HS-27A (cell line): ENCODE measurements at places on chromosomes 12 and 14.

GRCh38 chr14:94598816-94599655, 13.2 kb upstream of the SERPINA3 start:
- no peak for DNase-seq

- peak; percentile 35 for DNase-seq
These were observed 48.3 kb downstream of the TTLL5 start for GRCh38 chr14:75709207-75709812.

GRCh38 chr14:75568791-75569190, 9.6 kb upstream of the FLVCR2 start:
- no peak for DNase-seq

- DNase-seq = peak; percentile 34
These were observed 13.9 kb upstream of the CLEC4E start for GRCh38 chr12:8554451-8555195.

- DNase-seq = no peak
These were observed 1.1 kb upstream of the HOXC4 start for GRCh38 chr12:54052438-54053002.

GRCh38 chr12:120972870-120973543, 5.3 kb upstream of the HNF1A start:
- DNase-seq = no peak

- no peak for DNase-seq
These were observed 64.2 kb downstream of the DRAM1 start for GRCh38 chr12:101941306-101942249.

GRCh38 chr14:51094282-51094821, 553 bp downstream of the TRIM9 start:
- no peak for DNase-seq

DNA sequence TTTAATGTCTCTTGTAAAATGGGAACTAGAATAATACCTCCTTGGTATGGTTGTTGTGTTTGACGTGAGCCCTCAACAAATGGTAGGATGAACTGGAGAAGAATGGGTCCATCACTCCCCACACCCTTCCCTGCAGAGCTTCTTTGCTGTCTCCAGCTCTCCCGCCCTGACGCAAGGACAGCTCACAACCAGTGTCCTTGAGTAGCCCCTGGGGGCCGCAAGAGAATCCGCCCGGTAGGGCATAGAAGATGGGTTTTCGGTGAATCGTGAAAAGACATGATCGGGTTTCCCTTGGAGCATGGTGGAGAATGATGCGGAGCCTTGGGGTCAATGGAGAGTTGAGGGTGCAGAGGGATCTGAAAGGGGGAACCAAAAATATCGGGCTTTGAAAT, 6.1 kb upstream of the PAX9 start:
- DNase-seq = no peak

DNA sequence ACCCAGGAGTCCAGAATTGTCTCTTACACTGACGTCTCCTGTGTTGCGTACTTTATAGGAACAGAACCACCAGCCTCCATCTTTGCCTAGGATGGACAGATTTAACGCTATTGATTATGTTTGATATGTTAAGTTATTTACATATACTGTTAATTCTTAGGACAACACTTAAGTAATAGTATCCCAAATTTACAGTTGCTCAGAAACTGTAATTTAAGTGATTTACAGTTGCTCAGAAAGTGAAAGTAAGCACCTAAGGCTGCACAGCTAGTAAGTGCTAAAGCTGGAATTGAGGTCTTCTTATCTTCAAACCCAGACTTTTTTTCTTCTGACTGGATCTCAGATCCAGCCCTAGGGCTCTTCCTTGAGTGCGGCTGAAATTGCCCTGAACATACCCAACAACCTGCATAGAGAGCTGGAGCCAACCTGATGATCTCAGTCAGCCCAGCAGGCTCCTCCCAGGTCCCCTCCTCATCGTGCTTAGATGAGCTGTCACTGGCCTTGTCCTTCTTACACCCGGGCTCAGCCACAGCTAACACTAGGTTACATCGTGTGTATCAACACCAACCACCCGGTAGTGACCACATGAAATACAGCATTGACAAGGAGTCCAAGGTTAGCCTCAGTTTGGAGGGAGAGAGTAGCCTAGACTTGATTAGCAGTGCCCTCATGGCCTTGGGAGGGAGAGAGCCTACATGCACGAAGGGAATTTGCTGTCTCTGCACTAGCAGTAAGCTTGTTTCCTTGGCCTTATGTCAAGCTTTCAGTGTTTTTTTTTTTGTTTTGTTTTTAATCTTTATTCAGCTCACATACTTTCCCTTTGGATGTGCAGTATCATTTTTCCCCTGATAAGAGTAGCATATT, 111.1 kb upstream of the ARHGAP5 start:
- DNase-seq = no peak

DNA sequence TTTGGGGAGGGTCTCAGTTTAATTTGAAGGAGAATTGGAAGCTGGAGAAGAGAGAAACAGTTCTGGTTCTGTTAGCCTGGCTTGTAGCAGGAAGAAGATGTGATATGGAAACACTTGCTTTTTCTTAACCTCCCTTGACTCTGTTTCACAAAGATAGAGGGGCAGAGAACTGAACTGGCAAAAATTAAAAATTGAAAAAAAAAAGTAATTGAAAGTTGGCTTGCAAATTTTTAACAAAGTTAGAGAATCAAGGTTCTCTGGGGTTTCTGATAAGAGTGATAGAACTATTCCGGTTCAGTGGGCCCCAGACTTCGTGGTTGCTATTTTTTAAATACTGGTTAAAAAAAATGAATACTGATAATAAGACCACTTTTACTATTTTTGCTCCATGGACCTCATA, 2.8 kb downstream of the CRADD start:
- no peak for DNase-seq

DNA sequence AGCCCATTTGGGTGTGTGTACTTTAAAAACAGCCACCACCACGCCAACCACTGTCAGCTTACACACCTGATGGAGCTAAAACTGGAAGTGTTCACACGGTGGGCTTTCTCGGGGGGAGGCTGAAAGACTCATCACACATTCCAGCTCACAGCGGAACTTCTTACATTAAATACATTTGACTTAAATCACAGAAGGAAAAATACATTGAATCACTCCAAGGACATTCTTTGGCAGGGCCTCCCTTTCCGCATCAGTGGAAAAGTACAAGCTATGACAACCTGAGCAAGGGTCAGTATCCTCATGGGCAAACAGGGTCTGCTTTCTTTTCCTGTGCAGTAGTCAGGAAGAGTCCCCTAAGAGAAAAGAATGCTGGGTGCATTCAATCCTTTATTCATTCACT, 31.0 kb upstream of the TC2N start:
- no peak for DNase-seq

DNA sequence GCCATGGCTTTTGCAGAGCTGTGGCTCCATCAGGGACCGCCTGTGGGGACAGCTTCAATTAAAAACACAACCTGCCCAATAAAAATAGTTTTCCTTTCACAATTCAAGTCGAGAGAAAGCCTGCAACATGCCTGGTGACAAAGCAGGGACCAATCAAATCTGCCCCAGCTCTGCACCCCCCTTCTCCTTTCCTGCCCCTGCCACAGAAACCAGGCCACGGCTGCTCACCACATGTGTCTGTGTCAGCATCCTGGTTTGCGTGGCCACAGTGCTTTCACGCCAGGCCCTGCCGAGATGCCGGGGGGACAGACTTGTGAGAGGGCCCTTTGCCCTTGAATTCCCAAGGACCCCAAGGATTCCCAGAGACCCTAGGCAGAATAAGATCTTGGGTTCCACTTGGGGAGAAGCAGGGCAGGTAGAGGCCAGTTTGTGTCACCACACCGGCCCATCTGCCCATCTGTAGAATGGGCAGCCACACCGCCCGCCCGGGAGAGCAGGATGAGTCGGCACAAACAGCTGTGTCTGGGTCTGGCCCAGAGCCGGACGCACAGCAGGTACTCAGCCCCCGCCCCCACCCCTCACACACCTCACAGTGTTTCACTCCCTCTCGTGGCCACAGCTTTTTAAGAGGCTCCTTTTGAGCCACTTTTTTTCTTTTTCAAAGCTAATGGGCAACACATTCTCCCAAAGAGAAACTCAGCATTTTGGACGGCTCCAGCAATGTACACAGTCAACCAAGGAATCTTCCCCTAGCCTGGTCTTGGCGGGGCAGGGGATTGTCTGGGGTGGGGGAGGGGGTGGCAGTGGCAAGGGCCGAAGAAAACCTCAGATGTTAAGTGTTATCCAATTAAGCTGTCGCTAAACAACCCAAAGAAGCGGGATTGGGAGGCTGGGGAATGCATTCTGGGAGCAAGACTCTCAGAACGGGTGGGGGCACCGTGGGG, 41.5 kb downstream of the BCL11B start:
- no peak for DNase-seq

GRCh38 chr12:1591034-1591433, 3.3 kb downstream of the FBXL14 start:
- no peak for DNase-seq

DNA sequence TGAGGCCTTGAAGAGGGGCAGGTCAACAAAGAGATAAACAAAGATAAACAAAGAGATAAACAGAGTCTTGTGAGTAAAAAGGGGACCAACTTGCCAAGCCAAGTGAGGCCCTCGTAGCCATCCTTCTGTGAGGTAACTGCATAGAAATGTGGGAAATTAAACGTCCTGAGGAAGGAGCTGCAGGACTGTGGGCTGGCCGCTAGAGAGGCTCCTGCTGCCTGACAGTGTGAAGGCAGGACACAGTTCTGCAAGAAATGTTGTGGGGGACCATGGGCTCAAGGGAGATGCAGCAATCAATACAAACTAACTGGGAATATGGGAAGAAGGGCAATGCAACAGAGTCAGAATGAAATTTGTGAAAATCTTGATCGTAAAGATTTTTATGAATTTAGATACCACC, 91.9 kb downstream of the SLC8A3 start:
- DNase-seq = no peak

DNA sequence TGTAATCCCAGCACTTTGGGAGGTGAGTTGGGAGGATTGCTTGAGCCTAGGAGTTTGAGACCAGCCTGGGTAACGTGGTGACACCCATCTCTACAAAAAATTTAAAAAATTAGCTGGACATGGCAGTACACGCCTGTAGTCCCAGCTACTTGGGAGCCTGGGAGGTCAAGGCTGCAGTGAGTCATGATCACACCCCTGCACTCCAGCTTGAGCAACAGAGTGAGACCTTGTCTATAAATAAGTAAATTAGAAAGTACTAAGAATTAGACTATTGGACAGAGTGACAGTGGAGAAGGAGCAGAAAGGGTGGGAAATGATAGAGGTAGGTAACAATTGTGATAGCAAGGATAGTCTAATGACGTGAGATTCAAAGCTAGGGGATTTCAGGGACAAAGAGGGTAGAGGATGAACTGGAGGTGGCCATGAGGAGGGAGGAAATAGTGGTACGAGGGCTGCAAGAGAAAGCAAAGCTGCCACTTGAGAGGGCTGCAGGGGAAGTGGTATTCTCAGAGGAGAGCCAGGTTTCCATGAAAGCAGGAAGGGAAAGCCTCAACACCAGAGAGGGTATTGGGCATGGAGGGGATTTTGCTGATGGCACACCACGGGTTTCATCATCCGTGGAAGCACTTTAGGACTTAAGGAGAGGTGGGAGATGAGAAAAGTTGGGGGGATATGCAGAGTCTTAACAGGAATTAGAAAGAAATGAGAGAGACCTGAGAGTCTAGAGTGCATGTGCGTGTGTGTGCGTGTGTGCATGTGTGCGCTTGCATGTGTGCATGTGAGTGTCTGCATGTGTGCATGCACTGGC, 85.6 kb downstream of the SYNE2 start:
- DNase-seq = no peak

GRCh38 chr14:99015833-99016232, 256.2 kb downstream of the BCL11B start:
- no peak for DNase-seq
